Activated CD8-positive, alpha-beta memory T cell treated with anti-CD3 and anti-CD28 coated beads for 4 hours (primary cell): ENCODE measurements at places on chromosomes 5 and 9.

DNA sequence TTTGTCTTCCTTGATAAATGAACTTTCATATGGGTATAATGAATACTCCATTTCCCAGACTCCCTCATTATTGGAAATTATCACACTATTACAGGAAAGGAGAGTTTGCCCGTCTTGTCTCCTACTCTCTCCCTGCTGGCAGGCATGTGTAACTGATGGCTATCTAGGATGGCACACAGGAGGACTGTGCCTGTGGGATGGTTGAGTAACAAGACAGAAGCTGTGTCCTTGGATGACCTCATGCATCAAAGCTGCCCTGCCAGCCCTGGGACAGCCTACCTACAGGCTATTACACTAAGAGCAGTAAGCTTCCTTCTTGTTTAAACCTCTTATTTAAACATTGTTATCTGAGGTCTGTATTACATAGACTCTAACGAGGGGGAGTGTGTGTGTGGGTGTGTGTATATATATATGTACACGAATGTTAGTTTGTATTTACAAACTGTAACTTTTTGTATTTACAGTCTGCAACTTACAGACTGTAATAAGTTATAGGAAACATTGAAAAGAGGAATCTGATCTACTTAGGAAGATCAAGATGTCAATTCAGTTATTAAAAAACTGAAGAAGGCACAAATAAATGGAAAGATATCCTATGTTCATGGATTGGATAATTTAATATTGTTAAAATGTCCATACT is 247.6 kb upstream of the ACO1 start:
- DNase-seq, result no peak

- DNase-seq, result peak; percentile 53
These were observed 83.6 kb upstream of the TNFSF8 start for GRCh38 chr9:115013998-115014397.

- DNase-seq, result no peak
These were observed 136.7 kb upstream of the EFNA5 start for GRCh38 chr5:107807431-107807830.

DNA sequence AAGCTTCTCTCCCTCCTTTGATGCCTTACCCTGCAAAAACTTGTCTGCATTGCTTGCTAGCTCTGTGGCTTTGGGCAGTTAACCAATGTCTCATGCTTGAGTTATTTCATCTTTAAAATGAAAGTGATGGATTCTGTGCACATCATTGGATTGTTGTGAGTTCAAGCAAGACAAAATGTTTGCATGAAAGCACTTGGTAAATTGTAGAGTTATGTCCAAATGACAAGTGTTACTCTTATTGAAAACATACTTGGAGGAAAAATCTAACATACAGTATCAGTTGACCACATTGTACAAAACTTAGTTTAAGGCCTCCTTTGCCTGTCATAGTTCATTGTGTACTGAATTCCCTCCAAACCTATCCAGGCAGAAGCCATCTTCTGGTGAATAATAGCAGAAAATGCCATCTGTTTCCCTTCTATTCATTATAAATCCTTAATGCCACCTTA is 30.0 kb downstream of the TGFBR1 start:
- DNase-seq, result no peak

GRCh38 chr9:10785255-10785654 is 172.5 kb upstream of the PTPRD start:
- no peak for DNase-seq

DNA sequence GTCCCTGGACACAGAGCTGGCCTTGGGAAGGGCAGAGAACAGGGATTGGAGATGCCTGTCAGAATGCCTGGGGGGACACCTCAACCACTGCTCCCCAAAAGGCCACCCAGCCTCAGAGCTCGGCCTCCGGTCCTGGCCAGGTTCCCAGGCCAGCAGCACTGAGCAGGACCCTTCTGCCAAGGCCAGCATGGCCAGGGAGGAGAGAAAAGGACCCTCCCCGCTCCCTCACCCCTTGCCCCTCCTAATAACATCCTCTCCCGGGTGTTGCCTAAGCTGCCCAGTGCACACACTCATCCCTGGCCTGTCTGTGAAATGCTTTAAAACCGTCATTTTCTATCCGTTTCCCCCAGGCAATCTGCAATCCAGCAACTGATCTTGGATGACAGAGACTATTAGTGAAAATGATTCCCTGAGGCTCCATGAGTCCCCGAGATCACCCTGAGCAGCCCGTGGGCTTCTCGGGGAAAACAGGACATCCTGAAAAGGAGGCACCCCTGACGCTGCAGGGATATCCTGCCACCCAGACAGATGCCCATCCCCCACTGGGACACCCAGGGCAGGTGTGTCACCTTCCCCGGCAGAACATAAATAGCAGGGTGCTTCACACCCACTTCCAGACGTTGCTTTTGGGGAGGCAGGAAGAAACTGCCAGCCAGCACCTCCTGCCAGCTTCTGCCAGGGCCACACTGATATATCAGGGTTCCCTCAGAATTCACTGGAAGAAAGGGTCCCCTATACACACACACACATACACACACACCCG is 75.3 kb downstream of the ADAMTS2 start:
- DNase-seq, result no peak

DNA sequence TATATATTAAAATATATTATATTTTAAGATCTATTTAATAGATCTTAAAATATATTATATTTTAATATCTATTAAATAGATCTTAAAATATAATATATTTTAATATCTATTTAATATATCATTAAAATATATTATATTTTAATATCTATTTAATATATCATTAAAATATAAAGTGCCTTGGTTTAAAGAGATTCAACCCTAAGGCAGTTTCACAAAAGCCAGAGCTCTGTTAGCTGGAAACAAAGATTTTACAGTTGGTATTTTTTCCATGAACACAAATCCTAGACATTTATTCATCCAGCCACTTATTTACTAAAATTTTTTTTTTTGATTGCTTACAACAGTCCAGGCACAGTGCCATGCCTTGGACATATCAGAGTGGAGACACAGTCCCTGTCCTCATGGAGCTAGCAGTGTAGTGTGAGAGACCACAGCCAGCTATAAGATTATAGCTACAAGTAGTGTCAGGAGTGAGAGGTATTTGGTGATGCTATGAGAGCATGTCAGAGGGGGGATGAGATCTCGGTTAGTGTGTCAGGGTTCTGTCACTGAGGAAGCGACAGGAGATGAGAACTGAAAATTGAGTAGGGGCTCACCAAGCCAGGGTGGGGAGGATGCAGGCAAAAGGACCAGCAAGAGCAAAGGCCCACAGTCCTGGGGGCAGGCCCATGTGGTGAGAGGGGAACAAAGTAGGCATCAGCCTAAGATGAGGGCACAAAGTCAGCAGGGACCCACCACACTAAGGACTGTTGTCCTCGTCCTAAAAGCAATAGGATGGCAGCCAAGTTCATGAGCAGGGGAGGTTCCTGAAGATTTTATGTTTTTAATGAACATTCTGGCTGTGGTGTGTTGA is 74.5 kb downstream of the FBXO38 start:
- no peak for DNase-seq

GRCh38 chr5:111394586-111394985 is 117.7 kb downstream of the STARD4 start:
- DNase-seq, result no peak

DNA sequence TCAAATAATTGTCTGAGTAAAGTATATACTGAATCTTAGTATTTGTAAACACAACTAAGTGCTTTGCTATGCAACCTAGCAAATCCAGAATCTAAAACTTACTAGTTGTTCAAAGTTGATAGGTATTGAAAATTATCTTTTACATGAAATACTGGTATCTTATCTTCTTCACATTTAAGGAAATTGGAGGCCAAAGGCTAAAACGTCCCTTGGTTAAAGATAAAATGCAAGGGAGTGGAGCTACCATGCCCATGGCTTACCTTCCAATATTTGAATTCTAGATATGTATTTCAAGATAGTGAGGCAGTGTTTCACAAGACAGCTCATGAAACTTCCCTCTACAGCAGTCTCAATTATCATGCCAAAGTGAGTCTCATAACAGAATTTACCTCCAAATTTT is 373.5 kb downstream of the KIAA0825 start:
- DNase-seq, result no peak

DNA sequence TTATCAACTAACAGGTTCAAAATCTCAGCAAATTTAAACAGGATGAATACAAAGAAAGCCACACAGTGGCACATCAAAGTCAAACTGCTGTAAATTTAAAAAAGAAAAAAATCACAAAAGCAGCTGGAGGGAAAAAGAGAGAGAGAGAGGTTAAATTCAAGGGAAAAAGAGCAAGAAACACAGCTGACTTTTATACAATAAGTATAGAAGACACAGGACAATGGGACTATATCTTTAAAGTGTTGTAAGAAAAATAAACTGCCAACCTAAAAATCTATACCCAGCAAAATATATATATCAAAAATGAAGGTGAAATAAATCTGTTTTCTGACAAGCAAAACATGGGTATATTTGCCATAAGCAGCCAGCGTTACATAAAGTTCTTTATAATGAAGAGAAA is 261.5 kb downstream of the TLE1 start:
- DNase-seq, result no peak

DNA sequence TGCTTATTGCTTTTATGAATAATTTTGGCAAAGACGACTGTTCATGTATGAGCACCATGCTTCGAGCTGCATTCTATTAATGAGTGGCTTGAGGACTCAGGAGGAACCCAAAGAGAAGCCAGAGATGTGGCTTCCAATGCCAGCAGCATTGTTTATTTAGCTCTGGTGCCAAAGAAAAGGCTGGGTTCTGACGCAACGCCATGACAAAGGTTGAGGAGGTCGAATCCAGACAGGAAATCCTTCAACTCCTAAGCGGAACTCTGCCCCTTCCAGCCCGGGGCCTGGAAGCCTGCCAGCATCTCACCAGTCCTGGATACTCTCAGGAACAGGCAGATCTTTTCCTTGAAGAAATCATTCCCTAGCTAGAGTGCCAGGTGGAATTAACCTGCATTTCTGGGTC is 104.4 kb downstream of the ARHGAP26 start:
- no peak for DNase-seq

DNA sequence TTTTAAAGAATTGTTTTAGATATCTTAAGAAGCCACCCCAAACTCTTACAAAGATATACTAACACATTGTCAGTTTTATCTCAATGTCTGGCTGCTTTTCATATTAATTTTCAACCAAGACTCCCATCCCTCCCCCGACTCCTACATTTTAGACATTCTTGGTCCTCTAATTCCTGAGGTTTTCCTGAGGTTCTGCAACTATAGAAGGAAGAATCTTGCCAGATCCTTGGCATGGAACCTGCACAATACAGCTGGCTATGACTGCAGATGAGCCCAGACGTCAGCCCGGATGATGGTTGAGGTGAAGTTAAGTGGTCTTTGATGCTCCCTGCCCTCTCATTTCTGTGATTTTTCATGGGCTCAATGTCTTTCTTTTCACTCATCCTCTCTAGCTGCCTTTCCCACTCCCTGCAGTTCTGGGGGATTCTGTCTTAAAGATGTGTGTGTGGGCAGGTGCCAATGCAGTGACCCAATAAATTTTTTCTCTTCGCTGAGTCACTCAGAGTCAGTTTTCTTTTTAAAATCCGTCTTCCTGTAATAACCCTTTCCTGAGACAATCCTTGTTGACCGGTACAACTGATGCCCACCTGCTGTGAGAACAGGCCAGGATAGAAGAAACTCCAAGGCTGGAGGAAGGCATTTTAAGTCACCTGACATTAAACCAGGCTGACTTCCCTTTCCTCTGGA is 237.8 kb upstream of the GAS1 start:
- no peak for DNase-seq

DNA sequence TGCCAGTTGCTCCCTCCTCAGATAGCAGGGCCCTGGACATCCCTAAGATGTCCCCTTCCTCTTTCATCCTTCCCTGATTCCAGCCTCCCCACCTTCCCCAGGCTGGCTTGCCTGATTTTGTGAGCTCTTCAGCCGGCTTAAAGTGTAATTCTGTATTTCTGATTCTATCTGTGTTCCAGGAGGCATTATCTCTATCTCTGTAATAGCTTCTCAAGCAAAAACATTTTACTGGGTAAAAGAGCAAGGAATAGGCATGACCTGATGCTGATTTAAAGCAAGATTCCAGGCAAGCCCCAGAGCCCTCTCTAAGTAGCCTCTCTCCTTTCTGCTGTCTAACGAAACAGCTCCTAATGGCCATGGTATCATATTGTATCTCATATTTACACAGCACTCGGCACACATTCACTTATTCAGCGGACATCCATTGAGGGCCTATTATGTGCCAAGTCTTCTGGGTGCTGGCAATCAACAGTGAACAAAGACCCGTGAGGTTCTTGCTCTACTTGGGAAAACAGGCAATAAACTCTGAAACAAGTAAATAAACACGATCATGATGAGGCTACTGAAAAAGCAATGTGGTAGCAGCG is 100.9 kb upstream of the MSX2 start:
- no peak for DNase-seq

DNA sequence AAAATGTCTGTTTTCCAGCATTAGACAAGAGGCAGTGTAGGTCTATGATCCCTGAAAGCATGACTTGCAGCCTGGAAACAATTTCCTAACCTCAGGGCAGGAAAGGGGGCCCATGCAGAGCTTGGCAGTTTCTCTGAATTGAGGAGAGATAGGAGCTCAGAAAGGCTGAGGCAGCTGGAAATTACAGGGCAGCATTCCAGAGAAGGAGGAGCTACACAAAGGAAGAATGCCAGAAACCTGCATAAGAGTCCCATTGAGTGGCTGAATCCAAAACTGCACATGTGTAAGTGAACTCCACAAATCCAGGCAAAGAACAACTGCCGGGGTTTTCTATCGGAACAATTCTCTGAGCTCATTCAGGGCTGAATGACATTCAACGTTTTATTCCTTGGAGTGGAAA is 346.8 kb downstream of the PIK3R1 start:
- DNase-seq, result no peak

DNA sequence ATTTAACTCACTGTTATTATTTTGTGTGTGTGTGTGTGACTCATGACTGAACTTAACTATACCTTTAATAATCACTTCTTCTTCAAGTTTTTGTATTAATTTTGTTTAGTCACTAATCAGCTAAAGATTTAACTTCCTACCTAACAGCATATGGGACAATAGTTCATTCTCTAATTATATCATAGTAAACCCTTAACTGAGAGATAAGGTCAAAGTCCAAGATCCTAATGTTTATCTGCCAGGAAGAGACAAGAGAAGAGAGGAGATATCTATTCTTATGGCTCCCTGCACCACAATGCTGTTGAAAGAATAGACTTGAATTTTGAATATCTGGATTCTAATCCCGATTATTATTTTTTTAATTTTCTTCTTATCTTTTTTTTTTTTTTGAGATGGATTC is 28.1 kb downstream of the FREM1 start:
- DNase-seq, result no peak

GRCh38 chr5:181168595-181169118 is 21.3 kb downstream of the OR2V2 start:
- no peak for DNase-seq

GRCh38 chr9:26802921-26803320 is 89.7 kb downstream of the CAAP1 start:
- DNase-seq, result no peak

DNA sequence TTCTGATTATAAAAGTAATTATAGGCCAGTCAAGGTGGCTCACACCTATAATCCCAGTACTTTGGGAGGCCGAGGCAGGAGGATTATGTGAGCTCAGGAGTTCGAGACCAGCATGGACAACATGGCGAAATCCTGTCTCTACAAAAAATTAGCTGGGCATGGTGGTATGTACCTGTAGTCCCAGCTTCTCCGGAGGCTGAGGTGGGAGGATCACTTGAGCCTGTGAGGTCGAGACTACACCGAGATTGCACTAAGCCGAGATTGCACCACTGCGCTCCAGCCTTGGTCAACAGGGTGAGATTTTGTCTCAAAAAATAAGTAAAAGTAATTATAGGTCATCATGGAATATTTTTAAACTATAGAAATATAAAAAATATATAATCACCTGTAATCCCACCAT is 18.1 kb downstream of the IRF1 start:
- DNase-seq, result no peak
